ENCODE measurements at places on chromosomes 5 and 9. TPM values are rescaled to one million over a fixed set of nuclear protein-coding genes. Genes with fewer than 3 reads are reported as not detected.

ITK gene
- not detected for total RNA-seq

FTMT gene
- not detected for total RNA-seq

MARCHF11 gene
- total RNA-seq, result not detected

RANBP6 gene
- 12.6 TPM for total RNA-seq

Data from cardiac ventricle fibroblast (primary cell).